ENCODE measurements at places on chromosomes 16 and 17.

DNA sequence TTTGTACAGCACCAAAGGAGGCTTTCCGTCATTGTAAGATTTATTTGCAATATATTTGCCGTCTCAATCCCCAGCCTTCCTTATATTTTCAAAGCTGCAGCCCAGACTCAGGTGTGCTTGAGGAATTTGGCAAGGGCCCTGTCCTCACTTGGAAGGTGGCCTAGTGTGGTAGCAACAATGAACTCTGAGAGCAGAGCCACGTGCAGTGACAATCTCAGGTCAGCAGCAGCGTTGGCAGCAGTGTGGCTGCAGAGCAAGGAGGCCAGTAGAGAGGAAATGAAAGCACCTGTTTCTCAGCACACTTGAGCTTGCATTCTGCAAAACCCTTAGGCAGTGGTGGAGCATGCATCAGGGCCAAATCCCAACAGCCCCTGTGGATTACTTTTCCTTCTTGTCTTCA is 613.5 kb downstream of the RBFOX1 start:
- no peak for DNase-seq

DNA sequence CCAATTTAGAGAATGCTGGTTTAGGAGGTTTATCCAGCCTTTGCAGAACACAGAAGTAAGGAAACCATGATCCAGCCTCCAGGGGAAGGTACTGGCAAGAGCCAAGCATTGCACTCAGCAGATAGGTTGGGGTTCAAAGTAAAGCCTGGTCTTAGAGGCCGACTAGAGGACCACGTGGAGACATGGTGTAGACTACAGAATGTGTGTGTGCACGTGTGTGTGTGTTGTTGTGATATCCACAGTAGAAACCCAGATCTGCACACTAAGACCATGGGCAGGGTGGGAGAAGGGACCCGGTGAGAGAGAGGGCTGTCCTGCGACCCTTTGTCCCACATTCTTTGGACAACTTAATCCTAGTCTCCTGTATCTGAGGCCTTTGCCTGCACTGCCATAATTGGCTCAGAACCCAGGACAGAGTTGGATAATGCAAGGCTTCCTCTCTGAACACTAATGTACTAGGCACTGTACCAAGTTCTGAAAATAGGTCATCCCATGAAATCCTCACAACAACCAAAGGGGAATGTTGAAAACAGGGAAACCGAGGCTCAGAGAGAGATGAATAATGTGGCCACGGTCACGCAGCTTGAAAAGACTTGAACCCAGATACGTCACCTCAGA is 325.1 kb upstream of the HSBP1 start:
- no peak for DNase-seq

DNA sequence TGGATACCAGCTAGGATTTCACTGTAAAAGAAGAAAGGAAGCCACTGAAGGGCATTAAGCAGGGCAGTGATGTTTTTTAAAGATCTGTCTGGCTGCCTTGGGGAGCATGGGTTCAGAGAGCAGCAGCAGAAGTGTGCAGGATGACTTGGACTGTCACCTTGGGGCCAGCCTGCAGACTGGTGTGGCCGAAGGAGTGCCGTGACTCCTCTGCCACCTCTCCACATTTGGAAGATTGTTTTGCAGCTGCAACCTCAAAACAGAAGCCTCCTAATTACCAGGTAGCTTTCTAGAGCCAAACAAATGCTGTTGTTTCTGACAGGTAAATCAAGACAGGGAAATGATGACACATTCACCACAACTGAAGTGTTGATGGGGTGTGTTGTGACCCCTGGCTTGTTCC is 681.4 kb downstream of the WWOX start:
- DNase-seq: no peak

- no peak for DNase-seq
Observed at GRCh38 chr16:49338611-49339265, 34.9 kb upstream of the C16orf78 start.

- no peak for DNase-seq
Observed at GRCh38 chr17:40951011-40951622, 13.7 kb upstream of the KRT23 start.

DNA sequence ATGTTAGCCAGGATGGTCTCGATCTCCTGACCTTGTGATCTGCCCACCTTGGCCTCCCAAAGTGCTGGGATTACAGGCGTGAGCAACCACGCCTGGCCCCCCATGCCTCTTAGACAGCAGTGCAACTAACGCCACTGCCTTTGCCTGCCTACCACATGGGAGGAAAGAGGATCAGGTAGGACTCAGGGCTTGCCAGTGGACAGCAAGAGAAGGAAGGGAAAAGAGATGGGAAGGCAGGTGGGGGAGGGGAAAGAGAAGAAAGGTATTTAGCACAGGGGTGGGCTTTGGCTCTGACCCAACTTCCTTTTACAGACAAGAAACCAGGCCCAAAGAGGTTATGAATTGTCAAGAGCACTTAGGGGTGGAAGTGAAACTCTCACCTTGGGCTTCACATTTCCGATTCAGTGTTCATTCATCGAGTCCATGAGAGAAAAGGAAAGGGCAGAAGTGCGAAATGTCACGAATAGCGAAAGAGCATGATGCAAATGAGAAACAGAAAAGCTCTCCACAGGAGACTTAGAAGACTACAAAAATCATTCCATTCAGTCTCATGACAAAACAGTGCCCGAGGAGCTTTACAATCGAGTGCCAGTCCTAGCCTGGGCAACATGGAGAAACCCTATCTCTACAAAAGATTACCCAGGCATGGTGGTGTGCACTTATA is 36.4 kb downstream of the CDK5R1 start:
- DNase-seq: no peak

DNA sequence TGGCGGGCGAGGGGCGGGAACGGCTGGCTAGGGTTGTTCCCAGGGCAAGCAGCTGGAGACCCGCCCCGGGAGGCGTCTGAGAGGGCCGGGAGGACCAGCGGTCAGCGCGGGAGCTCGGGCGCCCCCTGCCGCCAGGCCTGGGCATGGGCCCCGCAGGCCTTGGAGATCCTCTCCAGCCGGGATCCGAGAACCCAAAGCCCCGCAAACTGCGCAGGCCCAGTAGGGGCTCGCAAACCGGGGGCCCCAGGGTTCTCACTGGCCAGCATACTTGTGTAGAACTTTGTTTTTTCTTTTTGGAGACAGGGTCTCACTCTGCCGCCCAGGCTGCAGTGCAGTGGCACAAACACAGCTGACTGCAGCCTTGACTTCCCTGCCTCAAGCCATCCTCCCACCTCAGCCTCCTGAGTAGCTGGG is 20.8 kb upstream of the ZNF423 start:
- DNase-seq: no peak

GRCh38 chr17:29664743-29665480 is 42.2 kb upstream of the CORO6 start:
- no peak for DNase-seq

All from activated T-cell treated with anti-CD3 and anti-CD28 coated beads for 1 hour (primary cell).